GM19239 (cell line): ENCODE measurements at places on chromosomes 2 and 18.

- no peak for DNase-seq
Observed at GRCh38 chr2:226256709-226257376, 542.8 kb downstream of the IRS1 start.

GRCh38 chr2:109526442-109526970, 87.3 kb downstream of the SEPTIN10 start:
- DNase-seq: no peak

DNA sequence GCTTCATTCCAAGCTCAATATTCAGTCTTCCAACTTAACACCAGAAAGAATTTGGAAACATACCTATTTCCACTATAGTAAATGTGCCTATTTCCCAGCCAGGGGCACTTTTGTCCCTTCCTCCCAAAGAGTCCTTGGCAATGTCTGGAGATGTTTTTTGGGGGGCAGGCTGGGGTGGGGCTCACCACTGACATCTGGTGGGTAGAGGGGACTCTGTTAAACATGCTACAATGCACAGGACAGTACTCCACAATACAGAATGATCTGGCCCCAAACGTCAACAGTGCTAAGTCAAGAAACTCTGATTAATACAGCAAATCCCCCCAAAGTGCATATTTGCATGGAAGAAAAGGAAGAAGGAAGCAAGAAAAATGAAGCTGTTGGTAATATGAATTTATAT, 61.7 kb downstream of the SMIM21 start:
- no peak for DNase-seq

DNA sequence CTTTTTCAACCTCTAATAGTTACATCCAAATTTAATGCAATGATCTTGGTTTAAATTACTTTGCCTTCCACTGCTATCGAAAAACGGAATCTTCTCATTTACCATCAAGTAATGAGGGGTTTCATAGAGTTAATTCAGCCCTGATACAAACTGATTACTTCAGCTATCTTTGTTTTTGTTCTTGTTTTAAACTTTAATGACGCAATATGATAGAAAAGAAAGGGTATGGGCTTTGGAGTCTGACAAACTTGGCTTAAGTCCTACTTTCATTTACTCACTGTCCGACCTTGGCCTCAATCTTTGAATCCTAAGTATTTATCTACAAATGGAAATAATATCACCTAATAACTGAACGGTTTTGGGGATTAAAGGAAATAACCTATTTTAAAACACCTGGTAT, 16.1 kb downstream of the ADAM17 start:
- DNase-seq: no peak

GRCh38 chr2:54052825-54053718, 62.3 kb upstream of the ACYP2 start:
- no peak for DNase-seq

- DNase-seq: no peak
Observed at GRCh38 chr2:229783108-229783721, 68.9 kb upstream of the DNER start.

- DNase-seq: no peak
Observed at GRCh38 chr18:29160170-29160569, 983.2 kb upstream of the CDH2 start.

DNA sequence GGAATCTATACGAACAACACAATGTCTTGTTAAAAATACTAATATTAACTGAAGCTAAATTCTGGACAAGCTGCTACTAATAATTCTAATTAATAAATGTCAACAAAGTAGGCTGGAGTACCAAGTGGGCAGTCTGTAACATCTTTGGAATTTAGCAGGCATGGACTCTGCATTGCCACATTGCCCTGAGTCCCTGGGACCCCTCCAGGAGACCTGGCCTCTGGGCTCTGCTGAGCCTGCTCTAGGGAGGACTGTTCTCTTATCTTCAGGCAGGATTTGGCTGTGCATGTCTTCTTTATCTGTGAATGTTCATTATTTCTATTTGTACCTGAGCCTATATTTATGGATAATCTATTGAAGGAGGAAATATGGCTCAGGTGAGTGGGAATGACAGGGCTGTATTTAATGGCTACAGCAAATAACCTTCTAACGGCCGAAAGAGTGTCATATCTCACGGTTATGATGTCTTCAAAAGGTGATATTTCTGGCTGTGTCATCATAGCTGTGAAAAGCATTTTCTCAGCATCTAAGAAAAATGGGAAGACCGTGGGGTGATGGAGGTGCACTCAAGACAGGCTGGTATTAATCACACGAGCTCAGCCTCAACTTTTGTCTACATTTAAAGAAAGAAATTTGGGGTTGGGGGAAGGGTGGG, 28.6 kb upstream of the SETBP1 start:
- DNase-seq: no peak

DNA sequence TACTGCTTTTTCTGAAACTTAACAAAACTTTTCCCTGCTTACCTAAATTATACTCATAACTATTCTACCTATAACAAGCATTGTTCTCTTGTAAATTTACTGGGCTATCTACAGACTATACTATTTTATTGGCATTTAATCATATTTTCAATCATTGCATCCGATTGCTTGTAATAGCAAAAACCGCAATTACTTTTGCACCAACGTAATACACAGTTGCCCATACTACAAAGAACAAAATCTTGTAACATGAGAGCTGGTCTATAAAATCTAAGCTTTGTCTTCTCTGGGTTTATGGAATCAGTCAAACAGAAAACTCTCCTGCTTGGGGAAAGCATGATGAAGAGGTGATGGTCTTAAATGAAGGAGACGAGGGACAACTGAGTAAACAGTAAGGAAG, 463.4 kb upstream of the ST6GAL2 start:
- DNase-seq: no peak

DNA sequence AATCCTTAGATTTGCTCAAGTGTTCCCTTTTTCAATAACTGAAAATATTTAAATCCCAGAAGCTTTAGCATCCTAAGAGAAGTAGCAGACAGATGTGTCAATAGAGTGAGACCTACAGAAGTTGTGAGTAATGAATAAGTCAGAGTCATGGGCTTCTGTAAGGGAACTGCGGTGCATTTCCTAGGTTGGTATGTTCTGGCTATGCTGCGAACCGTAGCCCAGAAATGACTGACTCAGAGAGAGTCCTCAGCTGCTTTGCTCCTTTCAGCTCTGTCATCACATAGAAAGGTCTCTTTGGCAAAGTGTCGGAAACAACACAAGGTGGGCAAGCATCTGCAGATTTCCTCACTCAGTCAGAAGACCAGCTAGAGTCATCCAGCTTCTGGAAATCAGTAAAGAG, 297.1 kb downstream of the ARHGAP15 start:
- no peak for DNase-seq

DNA sequence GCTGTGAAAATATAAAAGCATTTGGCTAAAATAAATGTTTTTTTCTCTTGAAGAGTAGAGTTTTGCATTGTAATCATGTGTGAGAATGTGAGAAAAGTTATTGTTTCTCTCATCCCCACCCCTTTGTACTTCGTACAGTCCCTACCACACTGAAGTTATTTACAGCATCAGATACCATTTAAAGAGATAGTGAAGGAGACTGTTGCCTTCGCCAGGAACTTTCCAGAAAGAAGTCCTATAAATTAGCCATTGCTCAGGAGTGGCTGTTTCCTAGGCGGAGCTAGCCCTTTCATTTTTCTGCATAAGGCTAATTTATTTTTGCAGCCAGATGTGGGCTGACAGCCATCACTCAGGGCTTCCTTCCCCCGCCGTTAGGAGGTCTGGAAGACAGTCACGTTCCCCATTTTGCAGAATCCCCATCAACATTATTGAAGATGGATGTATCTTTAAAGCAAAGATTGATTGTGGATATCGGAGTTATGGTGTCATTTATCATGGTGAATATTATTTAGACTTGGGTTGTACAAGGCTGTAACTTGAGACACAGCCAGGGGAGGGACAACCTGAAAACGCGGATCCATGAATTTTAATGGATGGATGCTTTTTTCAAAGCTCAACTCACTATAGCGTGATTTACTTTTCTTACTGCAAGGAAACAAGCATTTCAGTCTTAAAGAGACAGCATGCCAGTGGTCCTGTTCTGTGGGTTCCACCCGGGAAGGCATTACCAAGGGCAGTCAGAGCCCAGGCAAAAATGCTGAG, 17.1 kb downstream of the TSHZ1 start:
- no peak for DNase-seq

GRCh38 chr2:179796213-179797007, 65.0 kb downstream of the ZNF385B start:
- no peak for DNase-seq

GRCh38 chr2:39390216-39390615, 46.9 kb downstream of the MAP4K3 start:
- DNase-seq: no peak

DNA sequence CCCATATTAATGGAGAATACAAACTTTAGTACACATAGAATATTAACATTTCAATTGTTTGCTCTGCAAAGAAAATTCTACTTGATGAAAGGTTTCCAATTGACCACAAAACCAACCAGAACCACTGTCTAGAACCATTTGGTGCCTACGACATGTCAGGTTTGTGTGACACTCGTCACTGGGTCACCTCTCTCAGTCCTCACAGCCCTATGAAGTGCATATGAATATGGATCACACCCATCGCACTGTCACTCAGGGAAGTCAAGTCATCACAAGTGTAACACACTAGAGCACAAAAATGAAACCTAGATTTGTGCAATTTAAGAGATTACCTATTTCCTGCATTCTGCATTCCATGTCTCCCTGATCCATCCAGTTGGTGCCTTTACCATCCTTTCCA, 43.7 kb downstream of the PTPN2 start:
- DNase-seq: no peak

- no peak for DNase-seq
Observed at GRCh38 chr2:33268246-33268831, 208.1 kb upstream of the RASGRP3 start.

- DNase-seq: no peak
Observed at GRCh38 chr18:73943763-73944162, 203.9 kb downstream of the FBXO15 start.

DNA sequence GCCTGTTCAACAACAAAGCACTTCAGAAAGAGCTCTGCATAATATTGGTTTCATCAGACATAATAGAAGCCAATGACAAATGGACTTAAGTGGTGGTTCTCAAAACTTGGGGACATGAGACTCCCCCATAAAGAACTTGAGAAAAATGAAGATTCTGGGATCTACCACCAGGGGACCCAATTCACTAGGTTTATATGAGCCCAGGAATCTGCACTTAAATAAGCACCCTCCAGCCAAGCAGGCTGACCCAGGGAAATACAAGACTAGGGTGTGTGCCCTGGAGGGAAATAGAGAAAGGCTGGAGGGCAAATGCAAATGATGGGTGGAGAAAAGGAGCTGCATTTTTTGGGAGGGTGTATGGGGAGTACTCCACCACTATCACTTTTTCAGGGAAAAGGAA, 52.5 kb downstream of the SATB2 start:
- no peak for DNase-seq

GRCh38 chr18:26157326-26157725, 23.7 kb downstream of the PSMA8 start:
- DNase-seq: no peak

GRCh38 chr2:227782804-227783203, 30.8 kb upstream of the CCL20 start:
- no peak for DNase-seq

DNA sequence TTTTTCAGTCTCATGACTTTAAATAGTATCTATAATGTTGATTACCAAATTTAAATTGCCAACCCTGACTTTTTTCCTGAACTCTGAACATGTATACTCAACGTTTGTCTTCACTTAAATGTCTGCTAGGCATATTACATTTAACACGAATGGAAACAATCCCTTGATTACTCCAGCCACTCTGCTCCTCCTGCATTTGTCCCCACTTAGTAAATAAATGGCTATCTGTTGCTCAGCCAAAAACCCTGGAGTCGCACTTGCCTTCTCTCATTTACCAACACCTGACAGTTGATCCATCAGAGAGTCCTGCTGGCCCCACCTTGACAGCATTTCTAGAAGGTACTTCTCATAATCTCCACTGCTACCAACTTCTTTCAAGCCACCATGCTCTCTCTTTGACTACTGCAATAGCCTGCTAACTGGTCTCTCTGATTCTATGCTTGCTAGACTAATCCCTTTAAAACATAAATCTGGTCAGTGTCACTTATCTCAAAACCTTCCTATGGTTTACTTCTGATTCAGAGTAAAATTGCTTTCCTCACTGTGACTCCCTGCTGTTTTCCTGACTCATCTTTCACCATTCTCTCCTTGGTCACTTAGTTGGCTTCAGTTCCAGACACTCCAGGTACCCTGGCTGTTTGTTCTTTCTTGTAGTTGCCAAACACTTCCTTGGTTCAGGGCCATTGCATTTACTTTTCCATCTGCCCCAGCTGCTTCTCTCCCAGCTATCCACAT, 31.9 kb downstream of the SPAG16 start:
- no peak for DNase-seq

- no peak for DNase-seq
Observed at GRCh38 chr18:31610286-31611205, 18.9 kb downstream of the TTR start.

- no peak for DNase-seq
Observed at GRCh38 chr2:27202854-27203253, 9.0 kb upstream of the ATRAID start.

DNA sequence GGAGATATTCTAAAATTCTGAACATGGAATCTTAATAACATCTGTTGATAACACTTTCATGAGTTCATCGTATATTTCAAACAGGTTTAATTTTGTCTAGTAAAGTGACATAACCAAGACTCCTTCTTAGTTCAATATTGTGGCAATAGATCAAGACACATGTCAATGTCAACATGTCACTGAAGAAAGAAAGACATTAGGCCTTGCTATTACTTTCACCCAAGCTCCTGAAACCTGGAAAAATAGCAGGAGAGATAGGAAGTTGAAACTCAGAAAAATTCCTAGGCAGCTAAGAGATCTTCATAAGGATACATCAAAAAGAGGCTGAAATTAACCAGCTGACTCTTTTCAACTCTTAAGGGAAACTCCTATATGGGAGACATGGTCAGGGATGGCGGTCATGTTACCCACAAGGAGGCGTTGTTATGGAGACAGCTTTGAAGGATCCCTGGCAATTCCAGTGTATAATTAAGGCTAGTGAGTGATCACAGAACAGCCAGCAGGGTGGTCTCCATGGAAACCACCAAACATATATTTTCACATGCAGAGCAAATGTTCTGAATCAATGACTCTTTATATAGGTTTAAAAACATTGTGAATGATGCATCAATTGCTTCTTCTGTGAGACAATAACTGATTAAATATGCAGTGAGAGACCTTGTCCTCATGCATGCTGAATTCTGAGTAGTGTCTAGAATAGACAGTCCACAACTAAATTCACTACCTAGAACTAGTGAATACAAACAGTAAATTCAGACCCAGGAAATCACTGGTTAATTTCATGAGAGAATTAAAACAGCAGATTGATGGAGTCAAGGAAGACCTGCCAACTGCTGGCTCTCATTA, 115.3 kb upstream of the RIOK3 start:
- no peak for DNase-seq

GRCh38 chr2:20667531-20668401, 822 bp downstream of the GDF7 start:
- peak; percentile 40 for DNase-seq

GRCh38 chr2:38740851-38741731, 10.1 kb downstream of the SRSF7 start:
- DNase-seq: no peak

GRCh38 chr2:10783421-10783820, 29.2 kb downstream of the PDIA6 start:
- no peak for DNase-seq
